ENCODE measurements at places on chromosomes 2 and 18.

DNA sequence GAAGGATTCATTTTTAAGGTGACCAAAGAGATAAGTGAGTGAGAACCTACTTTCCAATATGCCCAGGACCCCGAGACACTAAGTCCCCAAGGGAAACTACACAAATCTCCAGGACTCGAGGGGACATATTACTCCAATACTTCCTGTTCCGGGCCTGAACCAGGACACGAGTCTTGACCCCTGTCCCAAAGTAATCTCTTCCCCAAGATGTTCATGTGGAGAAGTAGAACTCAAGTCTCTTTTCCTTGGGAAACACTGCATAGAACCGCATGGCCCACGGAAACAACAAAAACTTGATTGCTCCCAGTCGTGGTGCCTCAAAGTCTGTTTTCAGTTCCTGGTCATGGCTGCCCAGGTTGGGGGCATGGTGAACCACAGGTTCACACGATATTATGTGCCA lies 87.2 kb upstream of the ZEB2 start:
- no peak for DNase-seq

GRCh38 chr2:201396595-201396994 lies 39.5 kb upstream of the FLACC1 start:
- no peak for DNase-seq

GRCh38 chr18:31619291-31619690 lies 27.6 kb downstream of the TTR start:
- no peak for DNase-seq

DNA sequence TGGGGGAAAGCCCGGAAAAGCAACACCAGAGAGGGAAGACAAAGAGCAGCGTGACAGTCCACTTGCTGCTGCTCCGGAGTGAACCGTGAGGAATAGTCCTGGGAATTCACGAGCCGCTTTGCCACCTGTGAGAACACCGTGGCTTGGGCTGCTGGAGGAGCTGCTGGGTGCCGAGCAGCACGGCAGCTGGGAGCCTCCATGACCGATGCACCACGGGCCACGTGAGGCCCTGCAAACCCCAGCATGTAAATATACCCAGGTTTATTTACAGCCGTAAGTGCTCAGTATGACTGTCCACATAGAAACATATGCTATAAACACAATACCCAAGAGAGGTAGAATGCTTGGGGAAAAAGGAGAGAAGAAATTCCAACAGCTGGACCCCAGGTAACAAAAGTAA lies 65.1 kb downstream of the SMIM21 start:
- DNase-seq = no peak

GRCh38 chr2:168964251-168964807 lies 63.2 kb downstream of the G6PC2 start:
- no peak for DNase-seq

DNA sequence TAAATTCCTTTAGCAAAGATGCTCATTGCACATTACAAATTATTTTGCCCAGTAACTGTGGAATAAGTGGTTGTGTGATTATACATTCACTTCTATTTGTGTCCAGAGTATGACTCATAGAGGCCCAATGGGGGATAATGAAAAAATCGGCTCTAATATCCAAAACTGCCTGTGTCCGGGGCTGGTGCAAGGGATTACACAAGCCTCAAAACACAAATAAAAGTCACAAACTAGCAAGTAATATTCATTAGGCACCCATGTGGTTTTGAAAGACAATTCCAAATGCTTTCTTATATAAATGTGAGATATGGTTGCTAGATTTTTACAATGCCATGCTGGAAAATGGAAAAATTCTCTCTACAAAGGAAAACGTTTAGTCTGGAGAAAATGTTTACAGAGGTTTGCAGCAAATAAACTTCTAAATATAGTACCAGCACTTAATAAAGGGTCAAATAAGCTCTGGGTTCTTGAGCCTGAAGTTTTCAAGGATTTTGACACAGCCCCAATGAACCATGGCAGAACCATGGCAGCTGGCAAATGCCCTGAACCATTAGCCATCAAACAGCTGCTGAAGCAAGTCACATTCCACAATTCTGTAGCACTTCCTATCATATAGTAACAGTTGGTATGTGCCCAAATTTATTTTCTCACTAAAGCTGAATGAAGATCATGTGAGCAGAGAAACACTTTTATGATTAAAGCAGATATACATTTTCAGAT lies 40.5 kb downstream of the IRS1 start:
- DNase-seq = peak; percentile 51

All from BJ (cell line).